ENCODE measurements at places on chromosomes 7 and 10. TPM values are rescaled to one million over a fixed set of nuclear protein-coding genes. Genes with fewer than 3 reads are reported as not detected.

DNA sequence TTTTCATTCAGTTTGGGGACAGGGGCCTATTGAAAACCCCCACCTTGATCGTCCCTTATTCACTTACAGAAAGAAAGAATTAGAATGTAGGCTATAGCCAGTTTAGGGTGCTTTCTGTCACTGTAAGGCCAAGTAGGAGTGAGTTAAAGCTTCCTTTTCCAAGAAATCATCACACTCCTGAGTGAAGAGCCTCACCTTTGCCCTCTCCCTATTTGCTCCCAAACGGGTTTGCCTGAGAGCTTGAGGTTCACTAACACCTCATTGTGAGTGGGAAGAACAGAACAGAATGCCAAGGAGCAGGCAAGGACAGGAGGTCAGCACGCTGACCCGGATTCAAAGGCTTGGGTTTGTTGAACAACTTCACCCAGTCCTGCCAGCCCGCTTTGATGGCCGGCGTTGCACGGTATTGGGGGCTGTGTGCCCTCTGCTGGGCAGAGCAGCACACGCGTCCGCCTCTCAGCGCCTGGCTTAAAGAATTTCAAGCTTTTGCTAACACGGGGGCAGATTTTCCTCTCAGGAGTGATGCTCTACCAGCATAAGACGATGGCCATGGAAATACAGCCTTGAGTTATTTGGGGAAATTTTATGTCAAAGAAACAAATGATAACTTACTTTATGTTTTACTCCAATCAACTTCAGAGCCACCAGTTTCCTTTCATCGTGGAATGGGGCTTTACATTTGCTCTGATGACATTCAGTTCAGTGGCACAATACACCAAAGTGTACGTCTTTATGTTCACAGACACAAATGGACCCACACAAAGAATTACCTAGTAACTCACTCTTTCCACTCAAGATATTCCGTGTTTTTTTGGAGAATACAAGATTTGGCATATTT lies 470.0 kb downstream of the SUGCT start:
- DNase-seq, result peak; percentile 85

DNA sequence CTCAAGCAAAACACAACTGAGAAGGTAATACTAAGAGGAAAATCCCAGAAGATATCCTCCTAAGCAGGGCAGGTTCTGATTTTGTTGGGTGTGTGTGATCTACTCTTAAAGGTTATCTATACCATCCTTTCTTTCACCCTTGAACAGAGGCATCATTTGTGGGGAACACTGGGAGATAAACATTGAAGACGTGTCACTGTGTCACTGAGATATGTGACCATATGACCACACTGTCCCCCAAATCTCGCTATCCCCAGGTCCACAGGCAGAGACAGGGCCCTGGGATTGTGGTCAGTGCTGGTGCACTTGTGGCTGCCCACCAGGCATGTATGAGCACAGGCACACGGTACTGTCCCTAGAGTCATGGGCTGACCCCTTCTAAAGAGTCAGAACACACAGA lies 30.0 kb downstream of the TECTB start:
- no peak for DNase-seq

DNA sequence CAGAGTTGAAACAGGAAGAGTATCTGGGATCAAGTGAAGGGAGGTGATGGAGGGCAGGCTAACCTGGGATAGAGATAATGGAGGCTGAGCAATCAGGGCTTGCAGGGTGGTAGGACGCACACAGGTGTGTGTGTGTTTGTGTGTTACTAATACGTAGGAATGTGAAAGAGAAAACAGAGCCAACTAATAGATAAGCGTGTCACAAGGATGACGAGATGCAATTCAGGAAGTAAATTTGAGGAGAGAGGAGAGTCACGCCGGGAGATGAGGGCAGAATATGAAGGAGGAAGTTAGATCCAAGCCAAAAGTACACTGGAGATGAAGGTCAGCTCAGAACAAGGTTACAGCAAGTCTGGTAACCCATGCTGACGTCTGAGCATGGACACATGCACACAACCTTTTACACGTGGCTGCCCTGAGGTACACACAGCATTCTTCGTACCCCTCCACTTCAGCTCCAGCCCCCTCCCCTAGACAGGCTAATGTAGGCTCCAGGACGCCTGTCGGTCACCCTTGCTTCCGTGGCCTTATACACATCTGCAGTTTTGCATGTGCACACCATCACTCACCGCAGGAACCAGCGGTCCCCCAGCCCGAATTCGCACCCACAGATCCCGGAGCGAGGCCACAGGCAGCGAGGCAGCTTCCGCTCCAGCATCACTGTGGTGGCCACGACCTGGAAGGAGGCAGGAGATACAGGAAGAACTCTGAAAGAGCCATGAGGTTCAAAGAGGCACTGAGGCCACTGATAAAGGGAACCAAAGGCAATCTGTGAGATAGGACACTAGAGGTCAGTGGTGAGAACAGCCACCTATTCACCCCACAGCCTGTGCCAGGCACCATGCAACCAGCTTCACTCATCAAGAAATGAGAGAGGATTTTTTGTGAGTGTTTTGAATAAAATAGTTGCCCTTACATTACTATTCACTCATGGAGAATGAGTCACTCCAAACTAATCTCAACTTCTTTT lies 23.7 kb upstream of the TRPV6 start:
- no peak for DNase-seq

GRCh38 chr7:33495207-33495606 lies 365.8 kb downstream of the BBS9 start:
- no peak for DNase-seq

DNA sequence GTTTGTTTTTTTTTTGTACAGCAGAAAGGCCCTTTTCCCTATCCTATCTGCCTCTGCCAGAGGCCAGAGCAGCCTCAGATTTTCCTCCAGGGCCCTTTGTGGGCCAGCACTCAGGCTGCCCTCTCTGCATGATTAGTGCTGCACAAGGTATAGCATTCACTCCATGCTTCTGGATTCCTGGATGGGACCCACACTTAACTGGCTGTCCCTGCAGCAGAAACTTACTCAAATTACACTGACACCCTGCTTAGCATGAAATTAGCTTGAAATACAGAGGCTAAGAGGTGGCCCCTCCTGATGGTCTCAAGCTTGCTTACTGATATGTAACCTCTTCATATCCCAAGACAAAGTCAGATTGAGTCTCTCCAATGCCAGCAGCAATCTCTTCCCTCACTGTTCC lies 239.3 kb downstream of the SORCS1 start:
- no peak for DNase-seq

PRPS1L1 gene
- total RNA-seq, result not detected

LRGUK gene
- 0.95 TPM for total RNA-seq

- no peak for DNase-seq
These were observed 324.7 kb downstream of the ACTR3B start for GRCh38 chr7:153084278-153084677.
